Stimulated activated CD4-positive, alpha-beta T cell treated with anti-CD3 and anti-CD28 coated beads, Interleukin-12 subunit alpha, Interleukin-12 subunit beta, amount 100 ng/mL, for 4 hours (primary cell): ENCODE measurements at places on chromosomes 2 and 18.

DNA sequence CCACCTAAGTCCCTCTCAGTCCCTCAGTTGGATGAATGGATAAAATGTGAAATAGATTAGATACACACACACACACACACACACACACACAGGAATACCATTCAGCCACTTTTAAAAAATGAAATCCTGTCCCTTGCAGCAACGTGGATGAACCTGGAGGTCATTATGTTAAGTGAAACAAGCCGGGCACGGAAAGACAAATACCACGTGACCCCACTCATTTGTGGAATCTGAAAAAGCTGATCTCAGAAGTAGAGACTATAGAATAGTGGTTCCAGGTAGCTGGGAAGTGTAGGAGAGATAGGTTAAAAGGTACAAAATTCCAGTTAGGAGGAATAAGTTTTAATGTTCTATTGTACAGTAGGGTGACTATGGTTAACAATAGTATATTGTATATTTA lies 31.0 kb downstream of the TTC32 start:
- no peak for DNase-seq

DNA sequence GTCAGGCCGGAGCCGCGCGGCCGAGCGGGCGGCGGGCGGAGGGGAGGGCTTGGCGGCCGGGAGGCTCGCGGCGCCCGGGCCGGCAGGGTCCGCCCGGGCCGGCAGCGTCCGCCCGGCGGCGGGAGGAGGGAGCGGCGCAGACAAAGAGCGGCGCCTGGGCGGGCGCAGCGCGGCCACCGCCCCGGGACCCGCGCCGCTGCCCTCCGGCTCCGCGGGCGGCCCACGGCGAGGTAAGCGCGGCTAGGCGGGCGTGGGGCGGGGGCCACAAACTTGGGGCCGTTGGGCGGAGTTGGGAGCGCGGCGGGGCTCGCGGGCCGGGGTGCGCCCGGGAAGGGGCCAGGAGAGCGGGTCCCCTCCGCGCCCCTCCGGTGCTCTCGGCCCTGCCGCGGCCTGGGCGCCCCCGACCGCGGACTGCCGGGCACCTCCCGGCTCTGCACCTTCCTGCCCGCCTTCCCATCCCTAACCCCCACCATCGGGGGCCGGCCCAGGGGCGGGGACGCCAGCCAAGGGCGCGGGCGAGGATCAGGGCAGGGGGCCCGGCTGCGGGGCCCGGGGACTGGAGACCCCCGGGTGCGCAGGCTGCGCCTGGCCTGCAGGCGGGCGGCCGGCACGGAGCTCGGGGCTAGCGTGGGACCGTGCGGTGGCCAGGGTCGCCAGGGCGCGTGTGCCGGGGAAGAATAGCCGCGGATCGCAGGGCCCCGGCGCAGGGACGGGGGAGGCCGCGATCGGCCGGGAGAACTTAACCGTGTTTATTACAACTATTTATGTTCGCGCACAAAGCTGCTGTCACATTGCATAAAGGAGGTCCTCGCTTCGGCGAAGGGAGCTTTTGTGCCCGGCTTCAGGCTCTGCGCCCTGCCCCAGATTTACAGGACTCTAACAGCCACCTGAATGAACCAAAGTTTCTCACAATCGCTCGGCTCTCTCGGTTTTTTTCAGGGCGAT lies at the start of gene NCK2:
Gene NCK2, plus strand, starts transcription at position 4 of the 945 bp plus-strand sequence. CDS start 110,152 bp downstream, outside the sequence.
- no peak for DNase-seq

DNA sequence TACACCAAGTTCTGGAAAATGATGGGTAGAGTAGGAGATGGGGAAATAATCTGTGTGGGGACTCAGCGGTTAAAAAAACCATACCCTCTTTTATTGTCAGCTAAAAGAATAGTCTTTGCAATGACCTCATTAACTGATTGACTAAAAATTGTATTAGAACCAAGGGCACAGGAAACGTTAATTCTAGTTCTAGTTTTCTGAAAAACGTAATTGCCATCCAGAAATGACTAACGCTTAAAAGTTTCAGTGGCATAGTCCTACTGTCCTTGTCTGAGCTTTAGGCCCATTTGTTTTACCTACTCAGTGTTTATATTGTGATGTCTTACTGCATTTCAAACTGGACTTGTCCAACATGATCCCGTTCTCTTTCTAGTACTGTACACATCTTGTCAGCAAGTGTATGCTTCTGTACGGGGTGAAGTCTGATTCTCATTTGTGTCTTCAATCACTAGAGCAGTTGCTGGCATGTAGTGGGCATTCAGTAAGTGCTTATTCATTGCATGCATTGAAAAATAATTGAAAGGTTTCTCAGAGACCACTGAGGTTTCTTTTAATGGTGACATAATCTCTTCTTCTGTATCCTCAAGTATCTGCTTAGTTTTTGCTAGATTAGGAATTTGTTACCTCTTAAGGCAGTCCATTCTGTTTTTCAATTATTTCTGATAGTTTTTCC lies 81.5 kb downstream of the ZNF407 start:
- no peak for DNase-seq

DNA sequence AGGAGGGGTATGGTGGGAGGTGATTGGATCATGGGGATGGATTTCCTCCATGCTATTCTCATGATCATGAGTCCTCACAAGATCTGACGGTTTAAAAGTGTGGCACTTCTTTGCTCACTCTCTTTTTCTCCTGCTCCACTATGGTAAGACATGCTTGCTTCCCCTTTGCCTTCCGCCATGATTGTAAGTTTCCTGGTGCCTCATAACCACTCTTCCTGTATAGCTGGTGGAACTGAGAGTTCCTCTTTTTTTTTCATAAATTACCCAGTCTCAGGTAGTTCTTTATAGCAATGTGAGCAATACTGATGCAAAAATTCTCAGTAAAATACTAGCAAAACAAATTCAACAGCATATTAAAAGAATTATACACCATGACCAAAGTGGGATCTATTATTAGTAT lies 728.5 kb upstream of the SLC8A1 start:
- no peak for DNase-seq

DNA sequence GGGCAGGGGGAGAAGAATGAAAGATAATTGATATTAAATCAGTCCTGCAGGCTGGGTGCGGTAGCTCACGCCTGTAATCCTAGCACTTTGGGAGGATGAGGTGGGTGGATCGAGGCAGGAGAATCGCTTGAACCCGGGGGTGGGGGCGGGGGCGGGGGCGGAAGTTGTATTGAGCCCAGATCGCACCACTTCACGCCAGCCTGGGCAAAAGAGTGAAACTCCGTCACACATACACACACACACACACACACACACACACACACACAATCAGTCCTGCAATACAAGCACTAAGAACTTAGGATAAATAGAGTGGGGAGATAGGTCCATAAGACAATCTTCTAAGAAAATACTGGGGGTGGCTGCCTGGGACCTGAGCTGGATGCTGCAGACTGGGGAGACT lies 15.1 kb upstream of the PKDCC start:
- no peak for DNase-seq

DNA sequence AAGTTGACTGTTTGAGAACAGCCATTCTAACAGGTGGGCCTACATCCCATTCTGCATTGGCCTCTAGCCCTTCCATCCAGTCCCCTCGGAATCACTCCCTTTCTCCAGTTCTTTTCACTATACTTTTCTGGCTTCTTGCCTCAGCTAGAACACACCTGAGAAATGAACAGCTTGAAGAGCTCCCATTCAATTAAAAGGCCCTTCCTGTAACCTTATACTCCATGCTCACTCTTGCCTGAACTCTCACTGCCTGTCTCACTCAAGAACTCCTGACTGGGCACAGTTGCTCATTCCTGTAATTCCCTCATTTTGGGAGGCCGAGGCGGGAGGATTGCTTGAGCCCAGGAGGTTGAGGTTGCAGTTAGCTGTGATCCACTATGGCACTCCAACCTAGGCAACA lies 23.6 kb downstream of the CHRNA1 start:
- no peak for DNase-seq

DNA sequence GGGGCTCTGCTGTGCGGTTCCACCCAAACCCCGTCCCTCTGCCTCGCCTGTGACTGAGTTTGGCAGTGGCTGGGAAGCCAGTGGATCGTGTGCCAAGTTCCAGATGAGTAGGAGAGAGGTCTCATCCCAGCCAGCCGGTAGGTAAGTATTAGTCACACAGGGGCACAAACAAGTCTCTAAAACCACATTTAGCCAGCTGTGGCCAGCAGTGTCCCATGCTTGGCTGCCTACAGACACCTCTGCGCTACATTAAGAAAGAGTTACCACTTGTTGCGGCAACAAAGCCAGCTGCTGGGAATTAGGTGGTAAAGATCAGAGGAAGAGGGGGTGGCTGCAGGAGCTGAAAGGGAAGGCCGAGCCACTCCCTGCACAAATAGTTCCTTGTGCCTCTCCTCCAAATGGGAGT lies 81.2 kb downstream of the GATA6 start:
- no peak for DNase-seq

DNA sequence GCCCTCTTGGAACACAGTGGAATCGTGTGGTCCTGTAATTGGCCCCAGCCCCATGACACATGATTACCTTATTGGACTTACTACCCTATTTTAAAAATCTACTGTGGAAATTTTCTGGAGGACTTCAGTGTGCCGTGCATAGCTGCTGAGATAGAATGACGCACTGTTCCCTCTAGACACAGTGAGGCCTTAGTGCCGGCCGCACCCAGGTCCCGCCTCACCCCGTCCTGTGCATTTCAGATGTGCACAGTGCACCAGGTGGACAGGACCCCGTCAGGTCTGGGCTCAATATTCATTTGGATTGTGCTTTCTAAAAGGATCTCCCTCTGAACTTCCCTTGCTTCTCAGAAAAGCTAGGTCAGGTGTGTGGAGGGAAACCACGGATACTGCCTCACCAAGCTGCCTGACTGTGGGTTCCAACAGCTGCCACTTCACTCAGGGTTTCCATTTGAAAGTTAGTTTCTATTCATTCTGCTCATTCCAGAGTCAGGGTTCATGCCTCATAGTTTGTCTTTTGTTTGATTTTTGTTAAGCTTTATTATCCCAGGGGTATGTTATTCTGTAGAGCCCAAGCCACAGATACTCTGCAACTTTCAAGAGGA lies 155.8 kb downstream of the PTGR3 start:
- no peak for DNase-seq

DNA sequence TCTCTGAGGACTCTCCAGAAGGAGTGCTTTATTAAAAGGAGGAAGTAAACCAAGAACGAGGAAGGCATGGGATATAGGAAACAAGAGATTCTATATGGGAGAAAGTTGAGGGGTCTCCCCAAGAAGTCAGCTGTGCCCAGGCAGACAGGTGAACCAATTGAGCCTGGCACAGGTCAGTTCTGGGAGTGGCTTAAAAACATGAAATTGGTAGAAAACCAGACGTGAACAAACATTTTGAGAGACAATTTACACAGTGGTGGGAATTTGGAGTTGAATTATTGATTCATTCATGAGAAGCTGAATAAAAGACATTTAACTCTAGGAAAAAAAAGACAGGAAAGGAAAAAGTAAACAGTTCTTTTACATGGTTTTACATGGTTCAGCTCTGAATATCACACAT lies 16.4 kb downstream of the PLEKHH2 start:
- no peak for DNase-seq

DNA sequence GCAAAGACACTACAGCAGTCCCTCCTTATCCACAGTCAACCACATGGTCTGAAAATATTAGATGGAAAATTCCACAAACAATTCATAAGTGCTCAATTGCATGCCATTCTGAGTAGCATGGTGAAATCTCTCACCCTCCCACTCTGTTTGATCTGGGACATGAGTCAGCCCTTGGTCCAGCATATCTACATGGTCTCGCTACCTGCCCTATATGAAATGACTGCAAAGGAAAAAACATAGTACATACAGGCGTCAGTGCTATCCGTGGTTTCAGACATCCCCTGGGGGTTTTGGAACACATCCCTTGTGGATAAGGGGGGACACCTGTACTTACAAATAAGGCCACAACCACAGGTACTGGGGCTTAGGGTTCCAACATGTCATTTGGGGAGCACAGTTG lies 73.7 kb downstream of the CABLES1 start:
- no peak for DNase-seq

DNA sequence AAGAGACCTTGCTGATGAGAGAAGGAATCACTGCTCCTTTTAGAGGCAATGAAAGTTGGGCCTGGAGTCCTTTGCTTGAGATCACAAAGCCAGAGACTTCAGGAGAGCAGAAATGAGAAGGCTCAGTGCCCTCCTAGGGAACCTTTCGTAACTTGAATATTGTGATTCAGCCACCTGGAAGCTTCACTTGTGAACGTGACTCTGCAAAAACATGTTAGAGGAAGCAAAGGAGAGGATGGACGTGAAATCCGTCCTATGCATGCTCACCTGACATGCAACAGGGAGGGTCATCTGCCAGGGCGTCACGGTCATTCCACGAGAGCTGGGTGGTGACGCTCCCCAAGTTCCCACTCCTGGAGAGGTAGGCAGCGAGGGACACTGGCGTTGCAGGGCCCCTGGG lies 243.6 kb downstream of the AGAP1 start:
- DNase-seq = no peak

DNA sequence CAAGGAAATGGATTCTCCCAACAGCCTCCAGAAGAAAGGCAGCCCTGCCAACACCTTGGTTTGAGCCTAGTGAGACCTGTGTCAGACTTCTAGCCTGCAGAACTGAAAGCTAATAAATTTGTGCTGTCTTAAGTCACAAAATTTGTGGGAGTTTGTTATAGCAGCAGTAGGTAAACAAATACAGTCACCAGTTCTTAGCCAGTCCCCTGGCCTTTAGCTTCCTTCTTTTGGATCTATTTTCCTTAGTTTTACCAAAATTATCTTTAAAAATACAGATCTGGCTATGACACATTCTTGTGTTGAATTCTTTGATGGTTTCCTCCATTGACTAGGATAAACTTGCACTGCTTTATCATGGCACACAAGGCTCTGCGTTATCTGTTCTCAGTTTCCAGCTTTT lies 697.9 kb upstream of the FANCL start:
- no peak for DNase-seq

GRCh38 chr2:64593035-64593655 lies 60.6 kb downstream of the SERTAD2 start:
- DNase-seq = no peak

- DNase-seq = no peak
Observed at GRCh38 chr2:149732730-149733290, 145.2 kb upstream of the MMADHC start.

- DNase-seq = no peak
Observed at GRCh38 chr2:3154700-3155099, 222.9 kb downstream of the EIPR1 start.

- DNase-seq = no peak
Observed at GRCh38 chr2:113901943-113902342, 12.1 kb downstream of the ACTR3 start.

- DNase-seq = no peak
Observed at GRCh38 chr18:74937291-74937690, 271.6 kb downstream of the PTGR3 start.

- no peak for DNase-seq
Observed at GRCh38 chr2:72118386-72118785, 29.3 kb downstream of the CYP26B1 start.

DNA sequence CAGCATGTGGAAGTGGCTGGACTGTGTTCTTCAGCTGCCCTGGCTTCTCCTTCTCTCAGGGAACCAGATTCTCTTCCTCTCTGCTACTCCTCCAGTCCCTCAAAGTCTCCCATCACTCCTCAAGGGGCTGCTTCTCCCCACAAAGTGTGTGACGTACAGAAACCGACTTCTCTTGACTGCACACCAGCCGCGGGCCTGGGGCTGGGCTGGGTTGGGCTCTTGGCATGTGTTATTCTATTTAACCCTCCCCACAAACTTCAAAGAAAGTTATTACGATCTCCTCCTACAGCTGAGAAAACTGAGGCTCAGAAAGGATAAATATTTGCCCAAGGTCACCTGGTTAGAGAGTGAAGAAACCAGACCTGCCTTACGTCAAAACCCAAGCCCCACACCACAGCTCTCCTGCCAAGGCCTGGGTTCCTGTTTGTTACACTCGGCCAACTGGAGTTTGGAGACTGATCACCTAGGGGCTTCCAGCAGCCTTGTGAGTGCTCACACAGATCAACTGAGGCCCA lies 269.0 kb downstream of the TFCP2L1 start:
- no peak for DNase-seq
